Esophagus squamous epithelium (tissue), 5 donors: ENCODE measurements at places on chromosomes 7 and 10.

DNA sequence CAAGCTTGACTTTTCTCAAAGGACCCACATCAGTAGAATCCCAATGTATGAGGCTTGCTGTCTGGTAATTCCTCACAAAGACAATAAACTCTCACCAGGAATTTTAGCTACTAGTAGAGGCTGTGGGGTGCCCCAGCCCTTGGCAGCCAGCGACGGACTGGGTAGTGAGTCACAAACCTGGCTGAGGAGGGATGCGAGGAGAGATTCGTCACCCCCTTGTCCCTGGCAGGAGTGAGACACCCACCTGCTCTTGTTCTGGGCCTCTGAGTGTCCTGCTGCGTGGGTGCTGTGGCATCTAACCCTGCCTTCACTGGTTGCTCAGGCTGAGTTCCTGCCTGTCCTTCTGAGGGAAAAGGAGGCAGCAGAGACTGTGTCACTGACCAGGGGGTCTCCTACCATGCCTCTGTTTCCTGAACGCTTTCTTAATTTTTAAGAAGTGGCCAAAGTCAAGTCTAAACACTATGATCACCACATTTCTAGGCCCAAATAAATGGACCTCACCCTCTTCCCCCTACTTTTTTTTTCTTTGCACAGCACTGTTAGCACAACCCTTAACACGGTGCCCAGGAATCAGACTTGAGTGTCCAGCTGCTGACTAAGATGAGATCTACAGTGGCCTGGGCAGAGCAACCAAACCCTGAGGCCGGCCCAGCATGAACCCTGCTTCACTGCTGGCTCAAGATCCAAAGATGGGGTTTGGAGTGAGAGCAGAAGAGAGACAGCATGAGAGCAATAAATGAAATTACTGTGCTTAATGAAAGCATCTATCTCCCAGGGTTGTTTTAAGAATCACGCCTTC, 146.4 kb downstream of the ANLN start:
- DNase-seq, result no peak

GRCh38 chr7:133051066-133051465, 30.8 kb downstream of the CHCHD3 start:
- DNase-seq, result no peak

- DNase-seq, result no peak
These were observed 111.5 kb upstream of the GPR26 start for GRCh38 chr10:123554656-123555055.

- no peak for DNase-seq
These were observed 117.5 kb downstream of the SORBS1 start for GRCh38 chr10:95443636-95444035.

DNA sequence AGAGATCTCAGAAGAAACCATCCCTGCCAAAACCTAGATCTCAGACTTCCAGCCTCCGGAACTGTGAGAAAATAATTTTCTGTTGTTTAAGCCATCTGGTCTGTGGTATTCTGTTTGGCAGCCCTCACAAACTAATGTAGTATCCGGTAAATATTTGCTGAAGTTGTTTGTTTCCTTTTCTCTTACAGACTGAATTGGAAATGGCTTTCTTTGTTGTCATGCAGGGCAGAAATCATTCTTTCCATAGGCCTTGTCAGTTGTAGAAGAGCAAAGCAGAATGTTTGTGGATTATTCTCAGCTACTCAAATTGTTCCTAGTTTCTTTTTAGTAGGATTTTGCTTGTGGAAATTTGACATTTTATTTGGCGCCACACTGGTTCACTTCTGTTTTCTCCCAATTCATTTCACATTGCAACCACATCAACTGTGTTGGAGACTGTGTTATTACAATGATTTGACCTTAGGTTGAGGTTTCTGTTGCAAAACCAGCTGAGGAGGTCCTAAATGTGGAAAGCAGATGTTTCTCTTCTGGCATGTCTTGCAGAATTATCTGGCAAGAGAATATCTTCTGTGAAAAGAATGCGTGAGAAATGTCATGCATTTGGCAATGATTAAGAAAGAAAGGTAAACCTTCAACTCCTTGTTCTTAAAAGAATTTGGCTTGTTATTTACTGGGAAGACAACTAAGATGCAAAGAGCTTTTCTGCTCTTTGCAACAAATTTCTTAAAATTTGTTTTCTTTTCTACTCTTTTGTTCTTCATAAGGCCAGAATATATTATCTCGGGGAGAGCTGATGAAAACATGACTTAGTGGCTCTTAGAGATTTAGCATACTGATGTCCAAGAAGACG, 25.8 kb downstream of the ACTA2 start:
- DNase-seq, result no peak

DNA sequence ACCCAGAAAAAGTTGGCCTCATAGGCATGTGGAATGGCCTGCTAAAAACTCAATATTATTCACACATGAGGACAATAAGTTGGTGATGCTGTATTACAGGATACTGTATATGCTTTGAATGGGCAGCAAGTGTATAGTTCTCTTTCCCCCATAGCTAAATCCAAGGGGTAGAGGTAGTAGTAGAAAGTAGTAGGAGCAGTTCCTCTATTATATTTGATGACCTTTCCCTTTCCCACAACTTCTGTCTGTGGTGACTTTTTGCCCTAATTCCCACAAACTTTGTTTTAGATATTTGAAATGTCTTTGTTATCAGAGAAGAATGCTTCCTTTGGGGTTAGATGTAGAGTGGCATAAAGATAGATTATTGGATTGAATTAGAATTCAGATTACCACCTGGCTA, 154.0 kb upstream of the STEAP4 start:
- DNase-seq, result no peak

GRCh38 chr7:38186593-38187314, 8.7 kb downstream of the STARD3NL start:
- no peak for DNase-seq

GRCh38 chr10:13587391-13587790, 626 bp downstream of the PRPF18 start:
- DNase-seq, result no peak

DNA sequence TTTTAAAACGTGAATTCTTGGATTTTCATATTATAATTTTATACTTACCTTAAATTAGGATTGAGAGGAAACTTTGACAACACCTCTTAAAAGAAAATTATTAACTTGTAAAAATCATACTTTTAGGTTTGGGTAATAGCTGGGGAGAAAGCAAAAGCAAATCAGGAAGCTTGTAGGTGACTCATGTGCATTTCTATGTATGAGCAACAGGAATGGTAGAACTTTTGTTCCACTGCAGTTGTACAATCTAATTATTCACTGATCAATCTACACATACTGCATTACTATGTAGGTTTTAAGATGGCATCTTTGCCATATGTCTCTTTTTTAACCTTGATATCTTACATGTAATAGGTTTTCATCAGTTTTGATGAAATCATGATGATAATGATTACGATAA, 223.2 kb downstream of the PRKG1 start:
- no peak for DNase-seq

DNA sequence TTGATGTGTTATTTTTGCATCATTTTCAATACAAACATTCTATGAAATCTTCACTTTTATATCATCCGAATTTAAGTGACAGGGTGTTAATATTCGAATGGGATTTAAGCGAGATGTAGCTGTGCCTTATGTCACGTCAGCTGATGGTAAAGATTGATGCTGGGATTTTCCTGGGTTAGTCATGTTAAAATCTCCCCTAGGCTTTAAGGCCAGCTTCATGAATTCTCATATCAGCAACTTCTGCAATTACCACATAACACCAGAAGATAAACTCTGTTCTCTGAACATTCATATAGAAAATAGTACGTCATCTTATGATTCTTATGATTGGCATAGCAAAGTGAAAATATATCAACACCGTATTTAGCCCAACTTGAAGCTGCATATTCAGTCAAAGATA, 669.2 kb downstream of the PCDH15 start:
- DNase-seq, result no peak

- no peak for DNase-seq
These were observed 108.8 kb downstream of the SPAG6 start for GRCh38 chr10:22453948-22454591.

DNA sequence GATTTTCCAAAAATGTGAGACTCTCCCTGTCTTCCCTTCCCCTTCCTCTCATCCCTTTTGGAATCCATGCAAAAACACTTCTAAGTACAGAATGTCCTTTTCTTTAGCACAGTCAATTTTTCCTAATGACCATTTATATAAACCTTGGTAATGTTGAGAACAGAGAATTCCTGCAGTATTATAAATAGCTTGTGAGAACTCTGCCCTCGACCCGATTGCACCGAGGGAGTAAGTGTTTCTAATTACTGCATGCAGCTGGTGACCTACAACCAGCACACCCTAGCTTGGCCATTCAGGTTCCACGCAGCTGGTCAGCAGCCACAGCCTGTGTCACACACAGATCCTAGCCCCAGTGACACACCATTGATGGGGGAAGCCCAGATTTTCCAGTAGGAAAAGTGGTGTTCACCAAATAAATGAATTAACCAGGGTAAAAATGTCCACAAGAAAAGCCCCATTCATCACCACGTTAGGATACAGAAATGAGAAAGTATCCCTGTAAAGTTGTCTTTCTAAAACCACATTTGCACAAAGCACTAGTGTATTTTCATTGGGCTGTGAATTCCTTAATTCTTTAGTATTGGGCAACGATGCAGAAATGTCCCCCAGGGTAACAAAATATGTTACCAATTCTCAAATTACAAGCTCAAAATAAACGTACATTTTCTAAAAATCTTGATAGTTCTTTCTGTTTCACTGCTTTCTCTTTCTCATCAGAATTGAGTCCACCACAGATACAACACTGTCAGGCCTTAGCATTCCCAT, 499.0 kb upstream of the KLF6 start:
- no peak for DNase-seq

DNA sequence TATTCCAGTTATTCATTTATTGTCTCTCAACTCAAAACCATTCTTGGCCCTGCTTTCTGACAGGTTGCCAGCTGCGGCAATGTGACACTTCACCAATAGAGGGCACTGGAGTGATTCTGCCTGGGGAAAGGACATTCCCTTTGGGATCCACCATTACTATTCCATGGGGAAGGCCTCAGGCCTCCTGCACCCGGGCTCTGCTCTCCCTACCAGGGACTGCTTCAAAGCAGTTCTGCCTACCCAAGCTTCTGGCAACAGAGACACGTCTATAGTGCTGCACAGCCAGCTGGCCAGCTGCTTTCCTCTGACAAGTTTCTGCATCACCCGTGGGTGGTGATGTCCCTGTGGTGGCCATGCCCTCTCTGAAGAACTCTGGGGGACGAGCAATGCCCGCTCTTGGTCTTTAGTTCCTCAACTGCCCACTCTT, 163.8 kb downstream of the ELMO1 start:
- DNase-seq, result no peak

DNA sequence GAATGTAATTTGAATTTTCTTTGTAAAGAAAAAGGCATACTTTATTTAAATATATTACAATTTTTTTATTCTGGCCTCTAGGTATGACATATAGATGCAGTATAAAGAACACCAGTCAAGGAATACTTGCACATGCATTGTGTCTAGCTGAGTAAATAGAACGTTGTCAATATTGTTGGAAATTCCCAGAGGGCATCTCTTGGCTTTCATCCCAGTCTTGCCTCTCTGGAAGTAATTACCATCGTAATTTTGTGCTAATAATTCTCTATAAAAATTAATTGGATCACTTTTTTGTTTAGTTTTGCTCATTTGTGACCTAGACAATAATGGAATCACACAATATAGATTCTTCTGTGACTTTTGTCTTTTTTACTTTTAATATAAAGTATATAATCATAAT, 1052.3 kb upstream of the CELF2 start:
- DNase-seq, result no peak

- DNase-seq, result no peak
These were observed 2.4 kb upstream of the SERPINE1 start for GRCh38 chr7:101124376-101125056.
